Vagina (tissue), 2 donors: ENCODE measurements at places on chromosomes 2 and 18.

DNA sequence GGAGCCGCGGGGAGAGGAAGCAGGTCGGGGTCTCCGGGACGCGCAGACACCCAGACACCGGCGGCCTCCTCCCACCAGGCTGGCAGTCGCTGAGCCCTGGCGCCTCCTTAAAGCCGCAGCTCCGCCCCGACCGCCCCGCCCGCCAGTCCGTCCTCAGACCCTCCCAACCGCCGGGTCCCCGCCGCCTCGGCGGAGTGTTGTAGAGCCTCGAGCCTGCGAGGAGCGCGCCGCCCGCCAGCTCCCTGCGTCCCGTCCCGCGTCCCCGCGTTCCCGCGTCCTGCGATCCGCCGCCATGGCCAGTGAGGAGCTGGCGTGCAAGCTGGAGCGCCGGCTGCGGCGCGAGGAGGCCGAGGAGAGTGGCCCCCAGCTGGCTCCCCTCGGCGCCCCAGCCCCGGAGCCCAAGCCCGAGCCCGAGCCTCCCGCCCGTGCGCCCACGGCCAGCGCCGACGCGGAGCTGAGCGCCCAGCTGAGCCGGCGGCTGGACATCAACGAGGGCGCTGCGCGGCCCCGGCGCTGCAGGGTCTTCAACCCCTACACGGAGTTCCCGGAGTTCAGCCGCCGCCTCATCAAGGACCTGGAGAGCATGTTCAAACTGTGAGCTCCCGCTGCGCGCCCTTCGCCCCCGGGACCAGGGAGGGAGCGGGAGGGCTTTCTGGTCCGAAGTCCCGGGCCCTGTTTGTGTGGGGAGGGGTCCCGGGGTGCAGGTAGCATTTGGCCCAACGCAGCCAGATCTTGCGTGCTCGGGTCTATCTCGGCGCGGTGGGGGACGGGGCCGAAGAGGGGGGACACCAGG lies at the start of gene EFHD1:
TSS of gene EFHD1 (plus strand) at position 192 of the 793 bp plus-strand sequence. CDS start at position 293, 101 bp downstream.
- H3K27me3 ChIP-seq, result no peaks in the 10 kb centered on the region
- DNase-seq, result no peak
- peak within 1 kb of the TSS; percentile 75 for H3K27ac ChIP-seq

- no peak for DNase-seq
- no peaks in the 10 kb centered on the region for H3K4me1 ChIP-seq
- H3K36me3 ChIP-seq, result no peaks in the 10 kb centered on the region
- no peak overlapping the region for H3K27ac ChIP-seq
- H3K4me3 ChIP-seq, result no peak overlapping the region
- H3K27me3 ChIP-seq, result no peaks in the 10 kb centered on the region
Observed at GRCh38 chr2:223626716-223627115, 24.6 kb upstream of the SCG2 start.

- H3K36me3 ChIP-seq, result no peaks in the 10 kb centered on the region
- no peaks in the 10 kb centered on the region for H3K27me3 ChIP-seq
- no peak overlapping the region for H3K4me3 ChIP-seq
- no peak for DNase-seq
Observed at GRCh38 chr18:3171631-3172030, 48.1 kb downstream of the MYOM1 start.

DNA sequence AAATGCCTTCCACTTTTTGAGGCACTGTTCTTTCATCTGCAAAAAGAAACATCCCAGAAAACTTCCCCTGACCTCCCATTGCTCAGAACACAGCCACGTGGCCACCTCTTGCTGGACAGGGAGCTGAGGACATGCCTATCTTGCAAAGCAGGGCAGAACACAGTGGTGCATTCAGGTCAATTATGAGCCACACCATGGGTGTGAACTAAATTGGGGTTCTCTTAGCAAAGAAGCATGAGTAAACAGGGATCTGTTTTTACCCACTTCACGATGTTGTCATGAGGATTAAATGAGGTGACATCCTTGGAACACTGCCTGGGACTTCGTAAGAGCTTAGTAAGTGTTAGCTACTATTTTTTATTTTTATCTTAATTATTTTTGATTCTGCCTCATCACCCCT lies 25.1 kb downstream of the BMP10 start:
- no peaks in the 10 kb centered on the region for H3K36me3 ChIP-seq
- no peaks in the 10 kb centered on the region for H3K27me3 ChIP-seq
- no peak overlapping the region for H3K27ac ChIP-seq
- no peaks in the 10 kb centered on the region for H3K4me1 ChIP-seq
- DNase-seq, result no peak
- H3K4me3 ChIP-seq, result no peak overlapping the region

DNA sequence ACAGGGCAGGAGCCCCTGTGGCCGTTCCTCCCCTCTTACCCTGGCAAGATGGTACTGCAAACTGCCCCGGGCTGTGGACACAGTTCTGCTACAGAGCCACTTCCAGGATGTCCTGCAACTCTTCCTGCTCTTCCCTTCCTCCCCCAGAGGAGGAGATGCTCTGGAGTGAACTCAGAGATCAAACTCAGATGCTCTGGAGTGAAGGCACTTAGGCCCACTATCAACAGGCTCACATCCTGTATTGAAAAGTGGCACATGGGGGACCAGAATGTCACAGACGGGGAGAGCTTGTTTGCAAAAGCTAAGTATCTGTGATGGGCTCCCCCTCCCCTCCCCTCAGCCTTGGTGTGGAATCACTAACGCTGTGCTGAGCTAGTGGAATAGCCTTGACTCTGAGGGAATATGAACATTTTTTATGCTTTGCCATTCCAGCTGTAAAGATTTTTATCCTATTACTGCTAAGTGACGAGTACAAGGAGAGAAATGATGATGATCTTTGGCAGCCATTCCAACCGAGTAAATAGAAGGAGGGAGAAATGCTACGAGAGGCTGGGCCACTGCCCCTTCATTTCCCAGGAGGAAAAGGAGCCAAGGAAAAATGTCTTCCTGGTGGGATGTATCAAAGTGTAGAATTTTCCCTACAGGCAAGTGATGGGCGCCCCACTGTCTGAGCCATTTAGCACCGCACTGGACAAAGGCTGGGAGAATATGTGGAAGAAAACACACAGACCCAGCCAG lies 152.6 kb downstream of the GALNT14 start:
- no peaks in the 10 kb centered on the region for H3K36me3 ChIP-seq
- H3K27me3 ChIP-seq, result no peaks in the 10 kb centered on the region
- peaks cover 6% of the 10 kb centered on the region for H3K4me1 ChIP-seq
- H3K4me3 ChIP-seq, result no peak overlapping the region
- H3K27ac ChIP-seq, result no peak overlapping the region
- DNase-seq, result no peak

- DNase-seq, result no peak
- no peaks in the 10 kb centered on the region for H3K27me3 ChIP-seq
- peaks cover 16% of the 10 kb centered on the region for H3K4me1 ChIP-seq
- peak within 1 kb of the TSS; percentile 47 for H3K27ac ChIP-seq
Observed at GRCh38 chr2:121284463-121285449, at the start of gene TFCP2L1. TSS of gene TFCP2L1 (minus strand) at chr2:121285202. CDS start at chr2:121285109, 93 bp downstream.

GRCh38 chr2:11955884-11956291 lies 209.5 kb downstream of the LPIN1 start:
- H3K4me1 ChIP-seq, result no peaks in the 10 kb centered on the region
- H3K36me3 ChIP-seq, result no peaks in the 10 kb centered on the region
- no peak for DNase-seq
- no peak overlapping the region for H3K27ac ChIP-seq

- no peaks in the 10 kb centered on the region for H3K4me1 ChIP-seq
- H3K27ac ChIP-seq, result no peak overlapping the region
- no peaks in the 10 kb centered on the region for H3K27me3 ChIP-seq
- H3K4me3 ChIP-seq, result no peak overlapping the region
- H3K36me3 ChIP-seq, result no peaks in the 10 kb centered on the region
Observed at GRCh38 chr2:37713258-37713700, 41.8 kb upstream of the CDC42EP3 start.

DNA sequence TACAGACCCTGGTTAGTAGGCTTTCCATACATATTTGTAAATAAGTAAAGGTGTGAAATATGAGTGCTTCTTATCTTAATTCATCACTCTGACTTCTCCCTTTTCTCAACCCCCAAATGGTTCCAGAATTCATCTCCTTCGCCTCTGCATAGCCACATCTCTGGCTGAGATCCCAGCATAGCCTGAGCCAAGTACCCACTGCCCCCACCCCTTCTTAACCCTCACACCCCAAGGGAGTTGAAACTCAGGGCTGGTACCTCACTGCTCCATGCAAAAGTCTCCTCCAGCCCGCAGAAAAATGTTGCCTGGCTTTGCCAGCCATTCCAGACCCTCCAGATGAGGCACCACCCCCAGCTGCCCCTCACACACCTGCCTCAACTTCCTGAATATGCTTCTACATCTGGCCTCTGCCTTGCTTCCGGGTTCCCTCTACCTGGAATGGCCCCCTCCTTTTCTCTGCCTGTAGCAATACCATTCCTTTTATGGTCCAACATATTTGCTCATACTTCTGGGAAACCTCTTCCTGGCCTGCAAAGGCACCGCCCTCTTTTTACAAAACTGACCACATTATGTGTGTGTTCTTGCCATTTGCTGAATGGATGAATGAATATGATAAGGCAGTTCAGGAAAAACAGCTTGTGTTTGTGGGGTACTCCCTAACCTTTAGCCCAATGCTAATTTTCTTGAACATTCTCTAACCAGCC lies 112.8 kb downstream of the CELF4 start:
- DNase-seq, result no peak
- no peaks in the 10 kb centered on the region for H3K4me1 ChIP-seq
- no peaks in the 10 kb centered on the region for H3K36me3 ChIP-seq
- no peak overlapping the region for H3K27ac ChIP-seq
- H3K4me3 ChIP-seq, result no peak overlapping the region

GRCh38 chr2:233440314-233440713 lies 86.0 kb downstream of the DGKD start:
- DNase-seq, result no peak
- H3K4me3 ChIP-seq, result no peak overlapping the region
- H3K36me3 ChIP-seq, result peaks cover 27% of the 10 kb centered on the region
- H3K4me1 ChIP-seq, result no peaks in the 10 kb centered on the region
- H3K27ac ChIP-seq, result no peak overlapping the region

DNA sequence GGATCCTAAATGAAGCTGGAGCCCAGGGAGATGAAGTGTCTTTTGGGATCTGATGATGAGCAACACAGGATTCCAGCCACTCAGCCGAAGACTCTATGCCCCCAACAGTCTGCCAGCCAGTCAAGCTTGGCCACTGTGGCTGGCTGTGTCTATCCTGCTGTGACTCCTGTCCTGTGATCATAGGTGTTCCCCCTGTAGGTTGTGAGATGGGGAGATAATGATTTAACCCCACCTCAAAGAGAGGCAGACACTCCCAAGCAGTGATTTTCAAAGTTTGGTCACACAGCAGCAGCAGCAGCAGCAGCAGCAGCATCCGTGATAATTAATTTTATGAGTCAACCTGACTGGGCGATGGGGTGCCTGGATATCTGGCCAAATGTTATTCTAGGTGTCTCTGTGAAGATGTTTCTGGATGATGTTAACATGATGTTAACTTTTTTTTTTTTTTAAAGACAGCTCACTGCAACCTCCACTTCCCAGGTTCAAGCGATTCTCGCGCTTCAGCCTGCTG lies 21.4 kb upstream of the RHOB start:
- peak overlapping the region; percentile 83 for H3K27ac ChIP-seq
- H3K27me3 ChIP-seq, result no peaks in the 10 kb centered on the region
- peaks cover 63% of the 10 kb centered on the region for H3K4me1 ChIP-seq
- no peak overlapping the region for H3K4me3 ChIP-seq
